ENCODE measurements at places on chromosomes 2 and 18.

GRCh38 chr2:7701791-7702190 is 784.6 kb downstream of the RNF144A start:
- DNase-seq: peak; percentile 19

DNA sequence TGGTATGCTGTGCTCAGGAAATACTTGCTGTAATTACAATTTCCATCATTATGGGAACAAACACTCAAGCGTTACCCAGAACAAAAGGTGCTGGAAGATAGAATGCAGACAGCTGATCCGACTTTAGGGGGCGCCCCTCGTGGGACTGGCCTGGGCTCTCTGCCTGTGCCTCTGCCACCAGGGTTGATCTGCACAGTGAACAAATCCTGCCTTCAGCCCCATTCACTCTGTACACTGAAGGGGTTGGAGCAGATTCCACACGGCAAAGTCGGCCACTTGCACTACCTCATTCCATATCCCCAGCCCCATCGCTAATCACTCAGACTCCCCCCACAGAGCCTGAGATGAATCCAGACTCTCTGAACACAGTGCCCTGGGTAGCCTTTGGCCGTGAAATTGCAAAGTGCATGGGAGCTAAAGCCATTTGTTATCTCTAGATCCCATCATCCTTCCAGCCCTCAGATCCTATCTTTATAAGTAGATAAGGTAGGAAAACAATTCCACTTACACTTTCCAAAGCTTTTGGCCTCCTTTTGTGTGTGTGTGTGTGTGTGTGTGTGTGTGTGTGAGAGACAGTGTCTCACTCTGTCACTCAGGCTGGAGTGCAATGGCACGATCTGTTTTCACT is 69.3 kb downstream of the INPP5D start:
- peak; percentile 4 for DNase-seq

- DNase-seq: no peak
Measured at GRCh38 chr18:48649231-48649630, 110.4 kb downstream of the CTIF start.

DNA sequence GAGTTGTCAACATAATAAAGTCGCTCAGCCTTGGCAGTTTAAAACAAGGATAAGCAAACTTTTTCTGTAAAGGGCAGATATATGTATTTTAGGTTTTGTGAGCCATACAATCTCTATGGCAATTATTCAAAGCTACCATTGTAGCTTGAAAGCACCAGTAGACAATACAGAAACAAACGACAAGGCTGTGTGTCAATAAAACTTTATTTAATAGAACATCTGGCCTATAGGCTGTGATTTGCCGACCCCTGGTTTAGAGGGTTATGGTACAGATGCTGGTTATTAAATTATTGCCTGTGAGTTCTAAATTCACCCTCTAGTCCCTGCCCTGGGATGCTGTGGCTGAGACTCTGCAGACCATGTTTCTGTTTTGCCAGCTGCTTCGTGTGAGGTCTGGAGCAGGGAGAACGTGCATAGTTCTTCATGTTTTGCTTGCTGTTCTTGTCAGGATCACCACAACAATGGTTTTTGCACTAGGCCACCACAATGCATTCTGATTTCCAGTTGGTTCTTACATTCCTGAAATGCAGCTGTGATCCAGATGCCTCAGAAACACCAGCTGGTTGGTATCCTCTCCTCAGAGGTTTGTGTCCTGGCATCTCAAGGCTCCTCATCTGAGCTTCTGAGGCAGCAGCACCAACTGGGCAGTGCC is 46.6 kb downstream of the ICOS start:
- DNase-seq: no peak

- peak; percentile 71 for DNase-seq
Measured at GRCh38 chr2:56185582-56186046, 1.8 kb downstream of the CCDC85A start.

DNA sequence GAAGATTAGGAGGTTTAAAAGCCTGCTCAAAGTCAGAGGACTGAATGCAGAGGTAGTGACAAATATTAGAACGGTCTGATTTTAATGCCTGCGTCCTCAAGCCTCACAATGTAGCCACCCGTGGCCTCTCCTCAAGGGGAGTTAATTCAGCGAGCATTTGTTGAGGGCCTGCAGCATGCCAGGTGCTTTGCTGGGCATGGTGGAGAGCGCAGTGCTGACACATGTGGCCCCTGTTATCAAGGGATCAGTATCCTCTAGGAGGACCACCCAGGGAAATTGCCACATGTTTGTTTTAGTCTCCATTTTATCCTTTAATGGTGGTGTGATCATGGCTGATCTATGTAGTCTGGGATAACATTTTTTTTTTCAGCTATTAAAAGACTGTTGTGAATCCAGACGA is 19.2 kb downstream of the PMAIP1 start:
- DNase-seq: no peak

DNA sequence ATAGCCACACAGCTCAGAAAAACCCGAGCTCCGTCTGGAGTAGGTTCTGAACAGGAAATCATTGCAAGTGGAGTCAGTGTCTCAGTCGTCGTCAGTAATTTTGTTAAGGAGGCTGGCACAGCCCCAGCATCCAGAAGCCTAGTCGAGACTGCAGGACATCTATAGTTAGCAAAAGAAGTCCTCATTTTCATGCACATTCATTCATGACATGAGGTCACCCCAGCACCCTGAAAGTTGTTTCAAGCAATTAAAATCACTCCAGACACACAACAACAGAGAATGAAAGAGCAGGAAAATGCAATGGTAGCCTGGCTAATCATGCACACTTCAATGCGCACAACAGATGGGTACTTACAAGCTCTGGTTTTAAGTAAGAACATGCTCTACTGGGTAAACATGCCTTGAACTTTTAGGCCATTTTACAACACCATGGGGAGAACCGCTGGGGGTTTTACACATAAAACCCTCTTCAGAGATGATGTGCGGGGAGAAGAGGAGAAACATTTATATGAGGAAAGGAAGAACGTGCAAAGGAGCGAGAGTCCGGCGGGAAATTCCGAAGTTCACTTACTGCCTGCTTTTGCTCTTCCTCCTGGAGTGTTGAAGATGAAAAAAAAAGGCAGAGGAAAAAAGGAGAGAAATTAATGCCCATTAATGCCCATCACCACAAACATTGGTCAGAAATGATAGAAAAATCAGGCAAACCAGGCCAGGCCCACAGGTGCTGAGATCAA is 77.4 kb upstream of the DNMT3A start:
- peak; percentile 21 for DNase-seq

- DNase-seq: no peak
Measured at GRCh38 chr2:85644909-85645308, 23.1 kb downstream of the SFTPB start.

DNA sequence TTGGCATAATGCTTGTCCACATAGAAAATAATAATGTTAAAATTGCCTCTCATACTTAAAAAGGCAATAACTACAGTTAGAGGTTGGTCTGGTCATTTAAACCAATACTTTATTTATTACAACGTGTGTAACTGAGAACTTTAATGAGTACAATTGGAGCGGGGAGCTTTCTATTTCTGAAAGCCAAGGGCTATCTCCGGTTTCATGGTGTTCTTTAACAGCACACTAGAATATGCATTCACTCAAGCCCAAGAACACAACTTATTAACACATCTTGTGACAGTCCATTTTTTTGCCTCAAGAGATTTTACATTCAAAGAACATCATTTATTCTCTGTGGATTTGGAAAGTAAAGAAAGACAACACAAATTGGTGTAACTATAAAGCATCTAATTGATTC is 131.8 kb downstream of the KCNH7 start:
- no peak for DNase-seq

- no peak for DNase-seq
Measured at GRCh38 chr2:26173776-26174482, 1.0 kb downstream of the GAREM2 start.

DNA sequence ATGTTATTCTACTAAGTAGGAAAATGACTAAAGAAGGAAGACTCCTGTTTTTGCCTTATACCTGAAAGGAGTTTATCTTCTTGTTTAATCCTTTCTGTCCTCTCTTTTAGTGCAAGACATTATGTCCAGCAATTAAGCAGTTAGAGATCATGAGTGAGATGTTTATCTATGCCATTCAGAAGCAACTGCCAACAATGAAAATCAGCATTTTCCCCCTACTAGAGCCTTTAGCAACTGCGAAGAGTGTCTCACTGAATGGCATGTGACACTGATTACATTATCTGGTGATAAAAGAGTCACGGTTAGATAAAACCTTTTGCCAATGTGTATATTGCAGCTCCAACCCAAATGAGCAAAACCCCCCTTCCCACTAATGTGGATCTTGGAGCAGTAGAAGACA is 357.7 kb upstream of the SYT4 start:
- no peak for DNase-seq

GRCh38 chr2:238803996-238804870 is 43.7 kb upstream of the TWIST2 start:
- DNase-seq: peak; percentile 53

- no peak for DNase-seq
Measured at GRCh38 chr2:167733747-167734146, 513.6 kb downstream of the STK39 start.

- no peak for DNase-seq
Measured at GRCh38 chr2:177262092-177262491, 2.4 kb downstream of the NFE2L2 start.

DNA sequence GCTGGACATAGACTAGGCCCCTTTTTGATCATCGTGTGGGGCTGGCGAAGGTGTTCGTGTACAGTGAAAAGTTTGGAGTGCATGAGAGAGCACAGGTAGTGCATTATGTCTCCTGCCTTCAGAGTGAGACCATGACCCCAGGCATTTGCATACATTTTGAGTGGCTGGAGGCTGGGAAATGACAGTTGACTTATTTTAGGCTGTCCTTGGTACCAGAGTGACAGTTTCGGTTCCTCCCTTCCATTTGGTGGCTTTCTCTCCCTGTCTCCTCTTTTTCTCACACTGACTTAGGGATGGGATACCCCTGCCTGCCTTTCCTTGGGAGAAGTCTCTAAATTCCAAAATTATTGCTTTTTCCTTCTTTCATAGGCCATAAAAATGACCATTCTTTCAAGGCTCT is 20.1 kb downstream of the SERPINB12 start:
- no peak for DNase-seq

DNA sequence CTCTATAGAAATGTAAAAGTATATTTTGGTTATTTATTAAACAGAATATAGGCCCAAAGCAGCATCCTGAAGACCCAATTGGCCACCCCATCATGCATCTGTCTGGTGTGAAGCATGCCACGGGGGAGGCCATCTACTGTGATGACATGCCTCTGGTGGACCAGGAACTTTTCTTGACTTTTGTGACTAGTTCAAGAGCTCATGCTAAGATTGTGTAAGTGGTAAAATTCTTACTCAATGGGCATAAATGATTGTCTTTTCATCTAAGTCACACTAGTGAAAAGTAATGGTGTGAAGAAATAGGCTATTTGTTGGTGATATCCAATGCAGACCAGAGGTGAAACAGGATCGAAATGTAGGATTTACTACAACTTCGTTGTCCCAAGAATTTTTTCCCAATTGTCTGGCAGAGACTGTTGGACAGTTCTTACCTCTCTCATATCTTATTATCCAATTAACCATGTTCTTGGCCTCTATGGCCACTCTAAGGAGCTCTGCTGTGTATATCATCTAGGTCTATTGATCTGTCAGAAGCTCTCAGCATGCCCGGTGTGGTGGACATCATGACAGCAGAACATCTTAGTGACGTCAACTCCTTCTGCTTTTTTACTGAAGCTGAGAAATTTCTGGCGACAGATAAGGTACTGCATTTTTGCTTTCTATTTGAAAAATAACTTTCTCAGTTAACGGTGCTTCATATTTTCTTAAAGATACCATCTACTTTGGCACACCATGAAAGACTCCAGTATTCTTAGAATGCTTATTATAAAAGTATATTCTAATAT is 35.0 kb downstream of the AOX1 start:
- no peak for DNase-seq

DNA sequence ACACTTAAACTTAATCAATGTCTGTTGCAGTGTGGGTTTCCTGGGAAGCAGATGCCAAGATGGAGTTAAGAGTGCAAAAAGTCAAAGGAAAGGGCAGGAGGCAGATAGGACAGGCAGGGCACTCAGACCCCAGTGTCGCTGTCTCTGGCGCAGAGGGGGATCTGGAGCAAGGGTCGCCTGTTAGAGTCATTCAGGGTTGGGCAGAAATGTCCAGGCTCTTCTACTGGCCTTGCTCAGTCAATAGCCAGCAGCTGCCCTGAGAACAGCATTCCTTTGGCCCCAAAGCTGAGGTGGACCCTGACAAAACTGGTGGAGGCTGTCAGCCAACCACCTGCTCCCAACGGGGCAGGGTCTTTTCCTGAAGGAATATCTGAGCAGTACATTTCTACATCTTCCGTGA is 97.1 kb upstream of the SLC66A3 start:
- DNase-seq: no peak

DNA sequence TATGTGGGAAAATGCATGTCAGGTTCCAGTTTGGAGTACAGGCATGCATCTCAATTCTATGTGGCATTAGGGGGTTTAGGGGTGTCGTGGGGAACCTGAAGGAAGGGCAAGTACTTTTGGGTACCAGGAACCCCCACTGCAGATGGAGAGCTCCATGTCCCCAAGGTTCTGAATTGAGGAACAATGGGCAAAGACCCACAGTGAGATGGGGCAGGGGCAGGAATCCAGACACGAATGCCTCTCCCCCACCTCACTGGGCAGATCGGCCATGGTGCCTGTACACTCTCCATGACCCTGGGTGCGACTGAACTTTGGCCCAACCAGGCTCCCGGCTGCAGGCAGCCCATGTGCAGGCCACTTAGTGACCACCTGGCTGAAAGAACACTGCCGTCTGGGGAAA is 209.3 kb downstream of the HAUS1 start:
- no peak for DNase-seq

- peak; percentile 25 for DNase-seq
Measured at GRCh38 chr18:55287149-55287806, 300.7 kb downstream of the TCF4 start.

GRCh38 chr2:120884472-120885290 is 149.0 kb downstream of the GLI2 start:
- DNase-seq: no peak

- no peak for DNase-seq
Measured at GRCh38 chr2:230678018-230678417, 34.6 kb upstream of the CAB39 start.

DNA sequence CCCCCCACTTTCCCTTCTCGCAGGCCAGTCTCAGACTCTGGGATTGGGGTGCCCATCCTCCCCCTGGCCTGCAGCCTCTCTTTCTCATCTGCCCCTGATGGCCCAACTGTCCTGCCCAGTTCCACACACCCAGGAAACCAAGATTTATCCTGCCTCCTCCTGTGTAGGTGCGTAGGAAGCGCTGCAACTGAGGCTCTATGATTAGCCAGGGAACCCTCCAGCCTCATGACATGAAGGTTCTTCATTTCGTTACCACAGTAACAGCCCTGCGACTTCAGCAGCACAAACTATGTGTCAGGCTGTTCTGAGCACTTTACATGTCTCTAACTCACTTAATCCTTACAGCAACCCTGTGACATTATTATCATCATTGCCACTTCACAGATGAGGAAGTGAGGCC is 305.9 kb downstream of the CELF4 start:
- no peak for DNase-seq
